ENCODE measurements at places on chromosomes 2 and 18. TPM values are rescaled to one million over a fixed set of nuclear protein-coding genes. Genes with fewer than 3 reads are reported as not detected.

The ACVR2A gene
- total RNA-seq, result 10.1 TPM

The PDCD1 gene
- total RNA-seq, result not detected

The C2orf66 gene
- total RNA-seq, result 0.12 TPM

The MYO7B gene
- under 0.01 TPM for total RNA-seq

The COLEC12 gene
- total RNA-seq, result 13.2 TPM

The EN1 gene
- under 0.01 TPM for total RNA-seq

The EFEMP1 gene
- total RNA-seq, result 10.8 TPM

The CHRND gene
- total RNA-seq, result not detected

The NEU2 gene
- total RNA-seq, result not detected

The CLEC4F gene
- total RNA-seq, result not detected

The LIMS2 gene
- total RNA-seq, result 1.4 TPM

The LANCL1 gene
- 44.1 TPM for total RNA-seq

The CENPA gene
- 7.7 TPM for total RNA-seq

The TMEM247 gene
- not detected for total RNA-seq

The NEDD4L gene
- 6.1 TPM for total RNA-seq

The MLPH gene
- 110 TPM for total RNA-seq

The CDK15 gene
- total RNA-seq, result 3.1 TPM

The SPOPL gene
- 21.4 TPM for total RNA-seq

The ITGA6 gene
- total RNA-seq, result 263 TPM

The NOL4 gene
- not detected for total RNA-seq

The ABCG8 gene
- total RNA-seq, result not detected

The DPP10 gene
- total RNA-seq, result not detected

The OTOF gene
- 0.66 TPM for total RNA-seq

The AAK1 gene
- 41.4 TPM for total RNA-seq

The TBR1 gene
- total RNA-seq, result not detected

Measured in uterine smooth muscle cell (primary cell).